Stimulated activated CD8-positive, alpha-beta memory T cell treated with anti-CD3 and anti-CD28 coated beads, Interleukin-12 subunit alpha, Interleukin-12 subunit beta, amount 100 ng/mL, for 1 hour (primary cell): ENCODE measurements at places on chromosomes 4 and X.

DNA sequence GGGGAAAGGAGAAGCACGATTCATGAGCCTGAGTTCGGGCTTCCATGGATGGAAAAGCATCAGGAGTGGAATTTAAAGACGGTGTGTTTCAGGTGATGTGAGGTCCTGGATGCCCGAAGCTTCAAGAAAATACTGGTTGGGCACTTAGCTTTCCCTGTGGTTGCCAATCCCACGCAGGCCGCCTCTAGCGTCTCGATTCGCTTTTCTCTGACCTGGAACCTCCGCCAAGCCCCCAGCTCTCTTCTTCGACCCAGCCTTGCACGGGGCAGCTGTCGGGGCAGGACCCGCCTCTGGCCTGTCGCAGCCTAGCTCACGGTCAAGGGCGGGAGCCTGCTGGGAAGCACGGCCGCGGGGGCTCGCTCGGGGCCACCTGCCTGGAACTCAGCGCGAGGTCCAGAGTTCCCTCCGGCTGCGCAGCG, 308 bp upstream of the TLR2 start:
- no peak for DNase-seq

- no peak for DNase-seq
These were observed 328.5 kb downstream of the HNRNPD start for GRCh38 chr4:82045267-82045666.

GRCh38 chrX:48631376-48632090, 34.2 kb downstream of the WDR13 start:
- DNase-seq, result peak; percentile 29

DNA sequence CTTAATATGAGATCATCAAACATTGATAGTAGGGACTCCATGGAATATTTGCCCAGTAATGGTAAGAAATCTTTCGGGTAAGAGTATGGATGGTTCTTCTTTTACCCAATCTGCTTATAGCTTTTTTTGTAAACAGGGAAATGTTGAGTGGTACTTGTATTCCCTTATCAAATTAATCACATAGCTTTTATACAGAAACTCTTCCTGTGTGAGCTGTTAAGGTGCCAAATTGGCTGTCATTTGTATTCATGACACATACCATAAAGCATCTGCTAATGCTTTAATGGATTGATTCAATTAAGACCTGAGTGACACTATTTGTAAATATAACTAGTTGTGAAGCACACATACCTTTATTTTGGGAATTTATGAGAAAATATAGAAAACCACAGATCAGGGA, 34.2 kb downstream of the KLF3 start:
- no peak for DNase-seq

DNA sequence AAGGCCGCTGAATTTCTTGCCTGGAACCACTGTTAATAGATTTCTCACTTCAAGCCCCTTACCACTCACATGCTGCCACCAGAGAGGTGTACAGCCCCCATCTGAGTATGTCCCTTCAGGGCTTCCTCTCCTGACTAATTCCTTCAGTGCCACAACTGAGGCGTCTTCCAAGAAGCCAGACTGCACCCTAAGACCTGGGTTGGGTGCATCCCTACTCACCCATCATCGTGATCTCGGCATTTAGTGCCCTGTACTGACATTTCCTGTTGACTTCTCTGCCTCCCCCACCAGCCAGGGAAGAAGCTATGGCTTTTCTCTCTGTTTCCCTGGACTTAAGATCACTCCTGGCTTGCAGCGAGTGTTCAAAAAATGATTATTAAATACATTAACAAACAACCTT, 40.4 kb upstream of the MAP3K15 start:
- DNase-seq, result no peak

- DNase-seq, result no peak
These were observed 2.9 kb downstream of the USP11 start for GRCh38 chrX:47235691-47236103.

DNA sequence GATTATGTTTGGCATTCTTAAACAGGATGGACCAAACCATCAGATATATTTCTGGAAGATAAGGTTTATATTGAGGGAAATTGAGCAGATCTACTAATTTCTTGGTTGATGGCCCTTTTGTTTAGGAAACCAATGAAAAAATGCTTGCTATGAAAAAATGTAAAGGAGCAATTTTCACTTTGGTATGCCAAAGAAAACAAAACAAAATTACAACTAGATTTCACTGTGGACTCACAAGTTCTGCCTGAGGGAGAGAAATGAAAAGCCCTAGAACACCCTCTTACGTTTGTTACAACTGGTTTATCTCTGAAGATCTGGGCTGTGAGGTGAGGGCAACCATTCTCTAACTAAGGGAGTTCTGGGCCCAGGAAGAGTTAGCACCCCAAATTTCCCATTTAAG, 122.5 kb upstream of the IL15 start:
- no peak for DNase-seq

GRCh38 chrX:123237271-123237670, 53.2 kb downstream of the GRIA3 start:
- no peak for DNase-seq

DNA sequence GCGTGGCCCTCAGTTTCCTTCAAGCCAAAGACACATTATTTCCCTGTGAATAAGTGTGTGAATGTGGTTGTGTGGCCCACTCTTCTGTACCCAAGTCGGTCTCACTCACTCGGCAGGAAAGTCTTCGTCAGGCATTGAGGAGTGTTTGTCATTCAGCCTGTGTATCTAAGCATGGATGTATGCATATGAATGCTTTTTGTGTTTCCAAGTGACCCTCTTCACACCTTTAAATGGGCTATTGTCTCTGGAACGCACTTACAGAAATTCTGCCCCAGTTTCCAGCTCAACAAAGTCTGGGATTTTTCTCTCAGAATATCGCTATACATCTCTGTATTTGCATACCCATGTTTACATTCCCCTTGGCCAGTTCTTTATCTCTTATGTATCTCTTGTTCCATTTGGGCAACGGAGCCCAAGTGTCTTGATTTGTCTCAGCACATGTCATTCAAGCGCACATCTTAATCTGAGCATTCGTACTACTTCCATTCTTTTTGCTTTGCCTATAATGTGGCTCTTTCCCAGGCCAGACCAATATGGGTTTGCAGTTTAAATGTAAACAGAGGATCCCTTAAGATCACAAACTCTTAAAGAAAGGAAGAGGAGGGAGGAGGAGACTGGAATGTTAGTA, 4.8 kb downstream of the BCOR start:
- no peak for DNase-seq

DNA sequence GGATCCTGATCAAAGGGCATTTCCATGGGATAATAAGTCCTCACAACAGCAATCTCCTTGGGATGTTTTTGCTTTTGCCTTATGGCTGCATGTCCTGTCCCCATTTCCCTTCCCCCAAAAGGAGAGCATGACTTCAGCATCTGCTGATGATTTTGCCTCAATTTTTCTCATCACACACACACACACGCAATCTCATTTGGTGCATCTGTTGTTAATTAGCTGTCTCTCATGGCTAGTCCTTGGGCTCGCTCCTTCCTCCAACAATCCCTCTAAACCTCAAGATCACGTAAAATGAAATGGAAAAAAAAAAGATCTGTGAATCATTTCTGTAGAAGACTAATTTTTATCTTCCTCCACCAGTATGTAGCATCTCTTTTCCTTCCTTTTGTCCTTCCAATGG, 153.6 kb downstream of the RBMX2 start:
- DNase-seq, result no peak

DNA sequence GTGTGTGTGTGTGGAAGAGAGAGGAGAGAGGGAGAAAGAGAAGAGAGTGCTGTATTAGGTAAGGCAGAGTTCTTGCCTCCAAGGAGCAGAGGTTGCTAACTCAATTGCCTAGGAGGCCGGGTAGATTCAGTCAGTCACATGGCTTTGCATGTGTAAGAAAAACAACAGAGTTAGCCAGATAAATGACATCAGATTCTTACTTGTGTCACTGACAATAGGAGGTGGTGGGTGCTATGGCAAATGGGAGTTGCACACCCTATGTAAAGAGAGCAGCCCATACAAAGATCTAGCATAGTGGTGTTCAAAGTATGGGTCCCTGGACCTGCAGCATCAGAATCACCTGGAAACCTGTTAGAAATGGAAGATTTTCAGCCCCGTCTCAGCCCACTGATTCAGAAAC, 14.4 kb upstream of the PGRMC2 start:
- DNase-seq, result no peak

DNA sequence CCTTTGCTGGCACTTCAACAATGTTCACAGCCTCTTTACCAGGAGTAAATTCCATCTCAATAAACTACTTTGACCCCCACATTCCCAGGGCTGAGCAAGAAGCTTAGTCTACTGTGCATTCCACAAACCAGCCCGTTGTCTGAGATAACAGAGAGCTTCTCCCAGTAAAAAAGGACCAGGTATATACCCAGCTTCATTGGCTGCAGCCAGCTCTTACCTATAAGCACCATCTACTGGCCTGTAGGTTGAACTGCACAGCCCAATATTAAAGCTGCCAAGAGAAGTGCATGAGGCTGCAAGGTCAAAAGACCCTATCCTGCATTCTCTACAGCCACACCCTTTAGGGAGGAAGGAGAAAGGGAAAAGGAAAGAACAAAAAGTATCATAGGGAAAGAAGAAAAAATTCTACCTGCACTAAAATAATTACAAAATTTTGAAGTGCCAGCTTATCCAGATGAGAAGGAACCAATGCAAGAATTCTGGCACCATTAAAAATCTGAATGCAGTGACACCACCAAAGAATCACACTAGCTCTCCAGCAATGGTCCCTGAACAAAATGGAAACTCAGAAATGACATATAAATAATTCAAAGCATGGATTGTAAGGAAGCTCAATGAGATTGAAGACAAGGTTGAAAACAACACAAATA, 45.7 kb upstream of the INTU start:
- DNase-seq, result no peak

GRCh38 chr4:113673450-113673849, 88.1 kb downstream of the CAMK2D start:
- DNase-seq, result peak; percentile 7

DNA sequence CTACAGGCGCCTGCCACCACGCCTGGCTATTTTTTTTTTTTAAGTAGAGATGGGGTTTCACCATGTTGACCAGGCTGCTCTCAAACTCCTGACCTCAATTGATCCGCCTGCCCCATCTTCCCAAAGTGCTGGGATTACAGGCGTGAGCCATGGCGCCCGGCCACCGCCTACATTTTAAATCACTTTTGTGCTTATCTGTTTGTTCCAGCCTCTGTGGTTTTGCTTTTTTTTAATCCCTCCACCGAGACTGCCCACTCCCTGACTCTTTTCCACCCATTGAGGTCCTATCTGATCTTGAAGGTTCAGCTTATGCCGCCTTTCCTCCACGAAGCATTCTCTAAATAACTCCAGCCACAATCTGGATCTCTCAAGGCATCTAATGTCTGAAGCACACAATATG, 73.5 kb downstream of the CHRDL1 start:
- no peak for DNase-seq

GRCh38 chr4:8185930-8186329, 13.2 kb upstream of the SH3TC1 start:
- DNase-seq, result no peak

- no peak for DNase-seq
These were observed 63.6 kb downstream of the SLC7A11 start for GRCh38 chr4:138178566-138178965.

DNA sequence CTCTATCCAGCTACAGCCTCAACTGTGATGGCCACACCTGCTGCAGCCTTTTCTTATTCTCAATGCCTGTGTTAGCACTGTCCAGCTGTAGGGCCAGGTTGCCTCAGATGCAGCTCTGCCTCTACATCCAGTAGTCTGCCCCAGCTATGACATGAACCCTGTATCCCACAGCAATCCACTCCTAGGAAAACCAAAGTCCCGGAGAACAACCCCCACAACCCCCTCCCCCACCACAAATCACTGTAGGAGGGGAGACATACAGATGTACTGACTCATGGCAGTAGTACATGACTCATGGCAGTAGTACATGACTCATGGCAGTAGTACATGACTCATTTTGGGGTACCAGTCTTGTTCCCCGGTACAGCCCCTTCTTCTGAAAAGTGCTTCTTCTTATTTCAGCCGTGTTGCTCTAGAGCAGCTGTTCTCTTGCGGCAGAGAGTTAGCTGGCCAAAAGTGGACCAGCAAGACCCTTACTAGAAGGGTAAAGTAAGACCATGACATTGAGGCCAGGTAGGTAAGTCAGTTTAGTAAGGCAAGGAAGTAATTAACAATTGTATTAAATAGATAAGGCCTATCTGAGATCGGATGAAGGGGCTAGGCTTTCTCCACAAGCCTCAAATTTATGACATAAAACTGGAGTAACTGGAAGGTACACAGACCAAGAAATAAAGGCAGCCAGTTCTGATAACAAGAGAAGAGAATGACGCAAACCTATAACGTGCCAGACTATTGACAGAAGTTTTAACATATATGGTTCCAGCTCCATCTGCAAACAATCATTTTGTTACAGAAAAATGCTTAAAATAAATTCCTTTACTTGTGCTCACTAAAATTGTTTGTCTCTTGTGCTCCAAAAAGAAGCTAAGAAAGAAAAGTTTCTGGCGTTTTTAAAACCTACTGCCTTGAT, 221.4 kb downstream of the TACR3 start:
- no peak for DNase-seq

DNA sequence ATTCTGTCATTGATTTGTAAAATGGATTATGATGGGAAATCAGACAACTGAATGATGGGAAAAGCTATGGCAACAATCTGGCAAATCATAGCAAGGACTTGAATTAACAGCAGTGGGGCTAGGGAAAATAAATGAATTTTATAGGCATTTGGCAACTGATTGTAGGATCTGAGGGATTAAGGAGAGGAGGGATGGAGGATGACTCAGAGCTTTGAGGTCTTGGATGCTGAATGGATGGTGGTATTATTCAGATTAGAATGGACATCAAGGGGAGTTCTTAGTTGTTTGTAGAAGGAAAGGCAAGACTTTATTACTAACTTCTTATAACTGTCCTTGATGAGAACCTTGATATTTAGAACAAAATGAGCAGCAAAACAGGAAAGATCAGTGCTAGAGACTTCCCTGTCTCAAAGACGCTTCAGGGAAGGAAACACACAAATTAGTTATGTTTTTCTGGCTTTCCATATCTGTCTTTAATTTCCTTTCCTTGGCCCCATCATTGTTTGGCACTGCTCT, 51.4 kb upstream of the HHIP start:
- DNase-seq, result no peak

DNA sequence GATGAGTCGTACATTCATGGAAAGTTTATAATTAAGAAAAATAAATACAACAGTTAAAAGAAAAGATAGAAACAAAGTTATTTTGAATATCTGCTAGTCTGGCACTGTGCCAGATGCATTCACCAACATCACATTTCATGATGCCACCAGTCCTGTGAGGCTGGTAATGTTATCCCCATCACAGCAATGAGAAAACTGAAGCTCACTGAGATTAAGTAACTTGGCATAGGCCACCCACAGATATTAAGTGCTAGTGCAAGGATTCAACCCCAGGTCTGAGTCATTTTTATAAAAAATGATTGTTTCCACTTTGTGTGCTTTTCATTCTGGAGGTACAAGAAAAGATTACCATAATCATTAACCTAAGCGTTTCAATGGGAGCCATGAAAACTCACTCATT, 65.0 kb upstream of the IL15 start:
- DNase-seq, result no peak

GRCh38 chr4:77843628-77844027, 19.0 kb upstream of the MRPL1 start:
- no peak for DNase-seq

DNA sequence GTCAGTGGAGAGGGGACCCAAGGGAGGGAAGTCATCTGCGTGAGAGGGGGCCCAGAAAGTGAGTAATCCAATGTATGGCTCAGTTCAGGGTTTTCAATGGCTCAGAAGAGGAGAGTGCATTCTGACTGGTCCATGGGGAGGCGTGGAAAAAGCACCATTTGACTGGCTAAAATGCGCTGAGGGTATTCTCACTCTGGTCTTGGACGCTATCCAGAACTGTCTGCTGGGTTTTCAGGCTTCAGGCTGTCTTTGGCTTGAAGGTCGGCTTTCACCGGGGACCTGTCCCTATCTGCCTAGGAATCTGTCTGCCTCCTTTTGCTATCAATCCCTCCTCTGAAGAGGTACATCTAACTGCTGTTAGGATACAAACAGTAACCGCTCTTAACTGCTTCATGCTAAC, 26.4 kb downstream of the EPGN start:
- no peak for DNase-seq
